ENCODE measurements at places on chromosomes 6 and 20.
A peak's percentile ranks its signal among the peaks of the same experiment; 100 is the strongest.

- H3K27ac ChIP-seq, result peak overlapping the region; percentile 70
- H3K4me1 ChIP-seq, result peaks cover 24% of the 10 kb centered on the region
- no peaks in the 10 kb centered on the region for H3K27me3 ChIP-seq
- no peaks in the 10 kb centered on the region for H3K36me3 ChIP-seq
These were observed 59.0 kb upstream of the TPD52L1 start for GRCh38 chr6:125094563-125094962.

GRCh38 chr20:12969071-12969669 lies 39.6 kb upstream of the SPTLC3 start:
- no peaks in the 10 kb centered on the region for H3K36me3 ChIP-seq
- no peak overlapping the region for H3K4me3 ChIP-seq
- peaks cover 18% of the 10 kb centered on the region for H3K27me3 ChIP-seq
- no peak overlapping the region for H3K27ac ChIP-seq
- H3K4me1 ChIP-seq, result 0 out of 2 replicates have a peak, but pooled peaks cover 4% of the 10 kb centered on the region

GRCh38 chr6:152587473-152587872 lies 49.7 kb downstream of the SYNE1 start:
- no peaks in the 10 kb centered on the region for H3K4me1 ChIP-seq

DNA sequence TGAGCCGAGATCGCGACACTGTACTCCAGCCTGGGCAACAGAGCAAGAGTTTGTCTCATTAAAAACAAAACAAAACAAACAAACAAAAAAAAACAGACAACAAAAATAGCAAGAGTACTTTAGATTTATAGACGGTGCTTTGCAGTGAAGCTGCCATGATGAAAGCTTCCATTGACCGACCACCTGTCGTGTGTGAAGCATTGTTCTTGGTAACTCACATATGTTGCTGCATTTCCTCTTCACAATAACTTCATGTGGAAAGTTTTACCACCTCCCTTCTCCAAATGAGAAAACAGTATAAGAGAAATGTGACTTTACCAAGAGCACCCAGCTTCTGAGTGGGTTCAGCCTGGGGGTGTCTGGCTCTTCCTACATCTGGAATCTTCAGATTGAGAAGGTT lies 56.4 kb upstream of the PTGIS start:
- DNase-seq, result no peak
- no peaks in the 10 kb centered on the region for H3K4me1 ChIP-seq
- no peak overlapping the region for H3K27ac ChIP-seq
- no peaks in the 10 kb centered on the region for H3K27me3 ChIP-seq
- H3K36me3 ChIP-seq, result no peaks in the 10 kb centered on the region

- no peak overlapping the region for H3K27ac ChIP-seq
- no peak for DNase-seq
- H3K4me3 ChIP-seq, result no peak overlapping the region
- H3K36me3 ChIP-seq, result no peaks in the 10 kb centered on the region
These were observed 23.1 kb upstream of the C6orf141 start for GRCh38 chr6:49527320-49527719.

DNA sequence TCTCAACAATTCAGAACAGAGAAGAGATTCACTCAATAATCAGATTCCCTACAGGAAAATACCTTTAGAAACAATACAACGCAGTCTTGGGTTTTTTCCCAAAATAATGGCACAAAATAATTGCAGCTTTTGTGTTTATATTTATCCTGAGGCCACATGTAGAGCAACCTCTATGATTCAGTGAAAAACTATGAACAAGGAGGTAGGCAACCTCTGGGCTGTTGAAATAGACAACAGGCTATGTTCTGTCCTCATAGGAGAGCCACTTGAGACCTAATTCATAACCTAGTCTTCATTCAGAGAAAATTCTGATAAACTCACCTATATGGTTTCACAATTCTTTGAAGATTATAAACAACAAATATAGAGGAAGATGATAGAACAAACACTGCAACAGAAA lies 118.3 kb downstream of the KHDC1L start:
- peaks cover 5% of the 10 kb centered on the region for H3K4me1 ChIP-seq
- no peaks in the 10 kb centered on the region for H3K27me3 ChIP-seq
- peaks cover 7% of the 10 kb centered on the region for H3K36me3 ChIP-seq
- no peak overlapping the region for H3K4me3 ChIP-seq

DNA sequence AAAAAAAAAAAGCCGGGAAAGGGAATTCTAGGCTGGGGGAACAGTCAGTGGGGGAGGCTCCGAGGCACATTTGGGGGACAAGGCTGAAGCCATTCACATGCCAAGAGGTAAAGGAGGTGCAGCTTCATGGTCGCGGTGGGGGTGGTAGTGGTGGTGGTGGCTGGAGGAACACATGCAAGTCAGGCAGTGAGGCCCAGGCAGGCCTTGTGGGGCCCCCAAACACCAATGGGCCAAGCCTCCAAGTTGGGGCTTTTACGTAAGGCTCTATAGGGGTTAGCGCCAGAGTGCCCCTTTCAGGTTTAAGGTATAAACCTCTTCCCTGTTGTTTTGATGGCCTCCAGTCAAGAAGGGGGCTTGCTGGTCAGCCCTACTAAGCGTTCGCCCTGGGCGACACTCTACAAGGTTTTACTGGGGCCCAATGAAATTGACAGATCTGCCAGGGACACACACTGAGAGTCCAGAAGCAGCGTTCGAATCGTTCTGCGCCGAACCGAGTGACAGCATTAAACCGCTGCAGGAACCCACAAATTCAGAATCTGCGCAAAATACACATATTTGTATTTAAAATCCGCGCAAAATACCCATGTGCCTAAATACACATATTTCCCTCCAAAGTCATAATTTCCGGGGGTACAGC lies 818 bp upstream of the AP5S1 start:
- H3K4me1 ChIP-seq, result peaks cover 15% of the 10 kb centered on the region
- DNase-seq, result no peak
- H3K27me3 ChIP-seq, result no peaks in the 10 kb centered on the region
- peak overlapping the region; percentile 87 for H3K4me3 ChIP-seq
- peaks cover 9% of the 10 kb centered on the region for H3K36me3 ChIP-seq

DNA sequence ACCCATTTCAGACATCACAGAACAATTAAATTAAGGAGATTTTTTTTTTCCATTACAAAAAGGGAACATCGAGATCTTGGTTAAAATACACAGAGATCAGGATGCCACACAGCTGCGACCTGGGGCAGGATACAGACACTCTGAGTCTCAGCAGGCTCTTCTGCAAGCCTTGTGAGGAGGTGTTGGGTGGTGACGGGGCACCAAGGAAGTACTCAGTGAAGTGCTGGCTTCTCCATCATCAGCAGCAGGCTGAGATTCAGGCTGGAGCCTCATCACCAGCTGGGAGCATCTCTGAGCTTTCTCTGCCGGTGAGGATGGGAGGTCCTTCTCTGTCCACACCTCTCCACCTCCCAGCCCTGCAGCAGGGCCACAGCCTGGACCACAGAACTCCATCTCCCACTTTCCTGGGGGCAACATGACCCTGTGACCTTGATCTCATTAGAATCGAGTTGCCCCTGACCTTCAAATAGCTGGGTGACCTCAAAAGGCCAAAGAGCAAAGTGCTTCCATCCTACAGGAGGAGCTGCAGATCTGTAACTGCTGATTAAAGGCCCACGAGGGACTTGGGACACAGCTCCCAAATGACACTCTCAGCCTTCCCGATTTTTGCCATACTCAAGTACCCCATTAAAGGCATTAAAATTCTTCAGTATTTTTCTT lies 16.0 kb downstream of the PMEPA1 start:
- no peak overlapping the region for H3K27ac ChIP-seq
- H3K27me3 ChIP-seq, result no peaks in the 10 kb centered on the region
- no peak overlapping the region for H3K4me3 ChIP-seq
- DNase-seq, result no peak
- H3K4me1 ChIP-seq, result peaks cover 11% of the 10 kb centered on the region
- H3K36me3 ChIP-seq, result no peaks in the 10 kb centered on the region

GRCh38 chr20:33964441-33964840 lies 29.3 kb upstream of the RALY start:
- H3K27me3 ChIP-seq, result no peaks in the 10 kb centered on the region
- H3K4me1 ChIP-seq, result no peaks in the 10 kb centered on the region
- DNase-seq, result no peak
- no peak overlapping the region for H3K27ac ChIP-seq
- H3K4me3 ChIP-seq, result no peak overlapping the region
- no peaks in the 10 kb centered on the region for H3K36me3 ChIP-seq

DNA sequence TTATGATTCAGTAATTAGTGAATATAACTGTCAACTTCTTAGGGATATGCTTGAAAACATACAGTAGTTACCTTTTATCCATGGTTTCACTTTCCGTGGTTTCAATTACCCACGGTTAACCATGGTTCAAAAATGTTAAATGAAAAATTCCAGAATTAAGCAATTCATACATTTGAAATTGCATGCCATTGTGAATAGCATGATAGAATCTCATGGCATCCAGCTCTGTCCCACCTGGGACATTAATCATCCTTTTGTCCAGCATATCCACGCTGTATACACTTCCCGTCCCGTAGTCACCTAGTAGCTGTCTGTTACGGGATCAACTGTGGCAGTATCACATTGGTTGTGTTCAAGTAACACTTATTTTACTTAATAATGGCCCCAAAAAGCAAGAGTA lies 781.7 kb upstream of the CITED2 start:
- no peaks in the 10 kb centered on the region for H3K27me3 ChIP-seq
- no peak overlapping the region for H3K4me3 ChIP-seq
- no peak for DNase-seq
- H3K36me3 ChIP-seq, result no peaks in the 10 kb centered on the region

DNA sequence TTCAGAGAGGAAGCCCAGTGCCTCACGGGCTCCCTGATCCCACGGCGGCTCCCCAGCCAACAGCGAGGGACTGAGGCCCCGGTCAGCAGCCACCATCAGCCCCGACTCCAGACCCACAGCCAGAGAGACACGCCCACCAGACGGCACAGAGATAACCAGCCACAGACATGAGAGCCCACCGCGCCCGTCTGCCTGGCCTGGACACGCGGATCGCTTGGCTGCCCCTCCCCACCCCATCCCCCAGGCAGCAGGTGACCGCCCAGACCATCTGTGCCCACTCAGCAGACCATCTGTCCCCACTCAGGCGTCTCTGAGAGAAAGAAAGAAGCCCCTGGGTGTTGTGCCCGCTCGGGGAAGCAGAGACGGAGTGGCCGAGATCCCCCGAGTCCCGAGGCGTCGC lies 55.5 kb upstream of the CHRNA4 start:
- peaks cover 20% of the 10 kb centered on the region for H3K27me3 ChIP-seq
- no peak overlapping the region for H3K4me3 ChIP-seq
- no peak for DNase-seq
- H3K27ac ChIP-seq, result no peak overlapping the region
- H3K4me1 ChIP-seq, result no peaks in the 10 kb centered on the region

- no peak overlapping the region for H3K27ac ChIP-seq
- no peak for DNase-seq
- no peak overlapping the region for H3K4me3 ChIP-seq
- no peaks in the 10 kb centered on the region for H3K36me3 ChIP-seq
- H3K4me1 ChIP-seq, result no peaks in the 10 kb centered on the region
- H3K27me3 ChIP-seq, result peaks cover 16% of the 10 kb centered on the region
These were observed 39.5 kb downstream of the CD40 start for GRCh38 chr20:46157625-46158024.

DNA sequence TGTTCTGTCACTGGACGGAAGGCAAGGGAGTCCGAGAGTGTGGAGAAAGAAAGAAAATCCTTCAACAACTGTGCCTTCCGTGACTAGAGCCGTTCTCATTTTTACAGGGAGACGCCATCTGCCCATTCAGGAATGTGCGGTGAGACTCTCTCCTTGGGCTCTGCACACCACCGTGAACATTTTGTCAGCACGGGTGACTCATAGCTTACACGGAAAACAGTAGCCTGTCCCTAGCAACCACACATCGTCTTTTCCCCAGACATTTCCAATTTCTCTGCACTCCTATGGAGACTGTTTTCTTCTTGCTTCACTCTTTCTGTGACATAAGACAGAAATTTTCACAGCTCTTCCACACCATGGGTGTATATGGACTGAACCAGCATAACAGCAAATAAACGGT lies 55.1 kb downstream of the TBXT start:
- peak; percentile 96 for DNase-seq
- peaks cover 8% of the 10 kb centered on the region for H3K4me1 ChIP-seq
- H3K27ac ChIP-seq, result peak overlapping the region; percentile 61
- H3K27me3 ChIP-seq, result peaks cover 19% of the 10 kb centered on the region

GRCh38 chr20:18853216-18853615 lies 39.6 kb downstream of the SCP2D1 start:
- no peak overlapping the region for H3K4me3 ChIP-seq
- no peaks in the 10 kb centered on the region for H3K27me3 ChIP-seq
- no peak overlapping the region for H3K27ac ChIP-seq
- H3K36me3 ChIP-seq, result no peaks in the 10 kb centered on the region

GRCh38 chr6:36246506-36247268 lies 23.2 kb upstream of the PNPLA1 start:
- H3K36me3 ChIP-seq, result no peaks in the 10 kb centered on the region
- H3K27ac ChIP-seq, result peak overlapping the region; percentile 88
- DNase-seq, result peak; percentile 40

- H3K4me1 ChIP-seq, result no peaks in the 10 kb centered on the region
- no peak overlapping the region for H3K27ac ChIP-seq
- H3K27me3 ChIP-seq, result no peaks in the 10 kb centered on the region
These were observed 9.9 kb upstream of the ID4 start for GRCh38 chr6:19827247-19827646.

GRCh38 chr20:60446267-60447111 lies 488.3 kb downstream of the CDH26 start:
- no peaks in the 10 kb centered on the region for H3K36me3 ChIP-seq
- H3K4me3 ChIP-seq, result no peak overlapping the region

DNA sequence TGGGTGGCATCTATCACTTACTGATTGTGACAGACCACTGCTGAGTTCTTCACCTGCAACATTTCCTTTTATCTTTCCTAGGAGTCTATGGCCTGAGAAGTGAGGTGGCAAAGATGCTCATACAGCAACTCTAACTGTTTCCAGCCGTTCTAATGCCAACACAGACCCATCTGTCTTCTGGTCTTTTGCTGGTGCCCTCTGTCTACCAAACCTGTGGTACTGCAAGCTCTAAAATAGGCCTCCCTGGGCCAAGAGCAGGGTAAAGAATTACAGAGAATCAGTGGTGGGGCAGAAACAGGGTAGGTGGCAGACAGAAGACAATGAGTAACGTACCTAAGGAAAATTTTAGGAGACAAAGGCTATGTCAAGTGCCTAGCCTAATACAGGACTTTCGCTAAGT lies 611.0 kb upstream of the FLRT3 start:
- H3K36me3 ChIP-seq, result no peaks in the 10 kb centered on the region
- no peak for DNase-seq
- H3K4me3 ChIP-seq, result no peak overlapping the region

DNA sequence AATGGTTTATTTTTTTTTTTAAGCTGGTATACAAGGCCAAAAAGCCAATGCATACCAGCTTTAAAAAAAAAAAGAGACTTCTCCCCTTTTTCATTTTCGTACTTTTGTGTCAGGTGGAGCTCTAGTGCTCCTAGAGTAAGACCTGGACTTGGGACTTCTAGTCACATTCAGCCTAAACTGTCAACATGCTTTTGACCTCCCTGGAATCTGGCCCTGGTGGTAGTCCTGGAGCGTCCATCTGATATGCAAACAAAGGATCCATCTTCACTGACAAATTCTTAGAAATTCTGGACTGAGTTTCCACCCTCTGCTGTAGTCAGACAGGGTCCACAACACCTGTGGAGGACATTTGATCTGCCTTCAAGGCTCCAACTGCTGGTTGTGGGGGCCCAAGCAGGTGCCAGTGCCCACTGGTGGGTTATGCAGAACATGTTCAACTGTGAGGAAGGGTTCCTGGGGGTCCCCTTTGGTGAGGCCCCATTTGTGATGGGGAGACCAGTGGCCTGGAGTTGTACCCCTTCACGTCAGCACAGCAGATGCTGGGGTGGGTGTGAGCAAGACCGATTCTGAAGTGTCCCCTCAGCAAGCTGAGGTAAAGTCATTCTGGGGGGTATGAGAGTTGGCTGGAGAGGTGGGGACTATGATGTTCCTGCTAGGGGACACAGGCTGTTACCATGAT lies 12.6 kb upstream of the PCMTD2 start:
- H3K4me3 ChIP-seq, result no peak overlapping the region
- peaks cover 31% of the 10 kb centered on the region for H3K27me3 ChIP-seq
- H3K36me3 ChIP-seq, result no peaks in the 10 kb centered on the region
